ENCODE measurements at places on chromosomes 7 and 10. TPM values are rescaled to one million over a fixed set of nuclear protein-coding genes. Genes with fewer than 3 reads are reported as not detected.

NUTM2A gene
- polyA plus RNA-seq = 1.5 TPM

NEURL1 gene
- polyA plus RNA-seq = 0.99 TPM

NXPH1 gene
- polyA plus RNA-seq = 0.12 TPM

SLC26A4 gene
- polyA plus RNA-seq = 0.53 TPM

MYOF gene
- polyA plus RNA-seq = 45.8 TPM

MYL7 gene
- 0.45 TPM for polyA plus RNA-seq

C10orf67 gene
- polyA plus RNA-seq = 2.3 TPM

PAPOLB gene
- 0.12 TPM for polyA plus RNA-seq

GRCh38 chr7:91149341-91150246 is 114.6 kb upstream of the FZD1 start:
- DNase-seq = no peak

DNA sequence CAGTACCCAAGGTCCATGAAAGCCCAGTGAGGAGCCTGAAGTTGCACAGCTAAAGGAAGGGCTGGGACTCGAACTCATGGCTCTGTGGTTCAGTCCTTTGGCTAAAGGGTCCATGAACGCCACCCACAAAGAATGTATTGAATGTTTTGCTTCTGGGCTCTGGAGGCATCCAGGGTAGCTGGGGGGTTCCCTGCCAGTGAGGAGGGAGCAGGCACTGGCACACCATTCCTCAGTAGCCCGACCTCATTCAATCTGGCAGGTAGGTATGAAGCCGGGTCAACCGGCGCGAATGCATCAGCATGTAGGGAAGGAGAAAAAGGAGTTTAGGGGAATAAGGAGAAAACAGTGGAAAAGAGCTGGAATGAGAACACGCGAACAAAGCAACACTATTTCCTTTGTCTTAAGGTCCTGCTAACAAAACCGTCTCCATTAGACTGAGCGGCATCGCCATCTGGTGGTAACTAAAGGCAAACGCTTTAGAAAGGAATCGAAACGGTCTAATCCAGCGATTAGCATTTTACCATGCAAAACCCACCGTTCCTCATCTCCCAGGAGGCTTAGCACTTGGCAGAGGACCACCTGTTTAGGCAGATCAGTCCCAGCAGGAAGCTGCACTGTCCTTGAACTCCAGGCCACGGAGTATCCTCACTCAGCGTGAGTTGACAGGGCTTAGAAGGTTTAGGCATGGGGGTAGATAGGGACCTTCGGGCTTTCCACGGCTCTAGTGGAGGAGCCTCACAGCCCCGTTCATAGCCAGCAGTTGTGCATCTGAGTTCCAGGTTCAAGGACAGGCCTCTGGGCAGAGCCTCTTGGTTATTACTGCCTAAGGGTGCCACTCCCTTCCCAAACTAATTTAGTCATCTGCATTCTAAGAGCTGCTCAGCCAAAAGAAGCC is 122.8 kb downstream of the UBE2H start:
- DNase-seq = no peak

- no peak for DNase-seq
Observed at GRCh38 chr10:12041766-12042408, 722 bp downstream of the UPF2 start.

- DNase-seq = no peak
Observed at GRCh38 chr7:30703756-30704155, 21.5 kb upstream of the CRHR2 start.

GRCh38 chr7:44291066-44291732 is 34.2 kb downstream of the CAMK2B start:
- no peak for DNase-seq

DNA sequence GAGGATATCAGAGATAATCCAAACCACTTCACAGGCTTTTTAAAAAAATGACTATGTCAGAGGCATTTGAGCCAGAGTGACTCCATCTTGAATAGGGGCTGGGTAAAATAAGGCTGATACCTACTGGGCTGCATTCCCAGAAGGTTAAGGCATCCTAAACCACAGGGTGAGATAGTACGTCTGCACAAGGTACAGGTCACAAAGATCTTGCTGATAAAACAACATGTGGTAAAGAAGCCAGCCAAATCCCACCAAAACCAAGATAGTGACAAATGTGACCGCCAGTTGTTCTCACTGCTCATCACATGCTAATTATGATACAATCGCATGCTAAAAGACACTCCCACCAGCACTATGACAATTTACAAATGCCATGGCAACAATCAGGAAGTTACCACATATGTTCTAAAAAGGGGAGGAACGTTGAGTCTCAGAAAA is 177.5 kb downstream of the RAPGEF5 start:
- DNase-seq = no peak
